ENCODE measurements at places on chromosomes 11 and 22.

DNA sequence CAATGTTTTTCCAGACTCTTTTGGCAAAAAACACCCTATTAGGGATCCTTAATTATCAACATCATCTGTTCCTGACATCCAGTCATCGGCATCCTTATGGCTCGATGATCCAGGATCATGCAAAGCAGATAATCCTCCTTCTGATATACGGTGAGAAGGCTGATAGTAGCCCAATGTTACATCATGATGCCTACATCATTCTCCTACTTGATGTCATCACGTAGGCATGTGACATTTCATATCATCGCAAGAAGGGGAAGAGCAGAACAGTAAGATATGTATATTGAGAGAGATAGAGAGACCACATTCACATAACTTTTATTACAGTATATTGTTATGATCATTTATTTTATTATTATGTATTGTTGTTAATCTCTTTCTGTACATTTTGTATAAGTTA lies 168.6 kb downstream of the ADAMTS15 start:
- DNase-seq = no peak

- no peak for DNase-seq
Measured at GRCh38 chr11:59180168-59180776, 8.3 kb downstream of the DTX4 start.

DNA sequence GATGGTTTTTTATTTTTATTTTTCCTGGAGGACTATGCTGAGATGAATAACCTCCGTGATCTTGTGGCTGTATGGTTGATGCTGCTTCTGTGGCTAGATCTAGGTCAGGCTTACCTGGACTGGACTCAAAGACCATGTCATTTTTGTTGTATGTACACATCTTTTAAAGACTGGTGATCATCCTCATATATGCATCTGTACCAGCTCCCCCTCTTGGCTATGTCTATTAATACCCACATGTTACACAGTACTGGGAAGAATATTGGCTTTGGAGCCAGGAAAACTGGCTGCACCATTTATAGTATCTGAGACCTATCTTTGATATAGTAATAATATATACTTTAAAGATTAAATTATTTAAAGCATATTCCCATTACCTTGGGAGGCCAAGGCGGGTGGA lies 18.4 kb upstream of the PITPNB start:
- DNase-seq = no peak

- no peak for DNase-seq
Measured at GRCh38 chr11:4138497-4138896, 43.9 kb downstream of the RRM1 start.

DNA sequence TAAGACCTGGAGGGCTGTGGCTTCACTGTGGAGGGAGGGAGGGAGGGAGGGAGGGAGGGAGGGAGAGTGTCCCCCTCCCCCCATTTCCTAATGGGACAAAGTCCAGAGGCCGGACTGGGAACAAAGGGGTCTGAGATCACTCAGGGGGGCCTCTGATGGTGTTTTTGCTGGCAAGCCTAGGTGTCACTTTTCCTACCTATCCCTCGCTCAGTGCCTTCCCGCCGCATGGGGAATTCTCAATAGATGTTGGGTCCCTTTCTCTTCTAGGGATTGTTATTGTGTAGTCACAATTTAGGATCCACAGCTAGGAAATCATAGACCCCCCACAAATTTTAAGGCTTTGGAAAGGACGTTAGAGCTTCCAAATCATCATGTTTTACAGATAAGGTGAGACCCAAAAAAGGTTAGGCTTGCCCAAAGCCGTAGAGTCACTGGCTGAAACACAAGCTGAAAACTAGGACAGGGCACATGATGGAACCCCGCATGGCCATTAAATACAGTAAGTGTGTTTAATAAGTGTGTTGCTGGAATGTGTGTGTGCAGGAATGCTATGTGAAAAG lies 4.8 kb upstream of the FTH1 start:
- DNase-seq = no peak

DNA sequence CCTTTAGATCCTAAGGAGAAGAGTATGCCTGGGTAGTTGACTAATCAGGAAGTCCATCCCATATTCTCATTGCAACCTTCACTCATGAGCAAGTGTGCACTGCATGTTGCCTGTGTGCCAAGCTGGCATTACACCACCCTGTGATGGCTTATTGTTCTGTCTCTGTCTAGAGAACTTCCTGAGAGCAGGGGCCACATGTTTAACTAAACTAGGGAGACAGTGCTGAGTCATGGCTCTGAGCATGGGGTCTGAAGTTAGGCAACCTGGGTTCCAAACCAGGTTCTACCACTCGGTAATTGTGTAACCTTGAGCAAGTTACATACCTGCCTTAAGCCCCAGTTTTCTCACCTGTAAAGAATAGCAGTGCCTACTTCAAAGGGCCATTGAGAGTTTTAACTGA lies 39.6 kb downstream of the CSNK2A3 start:
- no peak for DNase-seq

GRCh38 chr11:56163804-56164203 lies 3.7 kb upstream of the OR8K5 start:
- DNase-seq = no peak

DNA sequence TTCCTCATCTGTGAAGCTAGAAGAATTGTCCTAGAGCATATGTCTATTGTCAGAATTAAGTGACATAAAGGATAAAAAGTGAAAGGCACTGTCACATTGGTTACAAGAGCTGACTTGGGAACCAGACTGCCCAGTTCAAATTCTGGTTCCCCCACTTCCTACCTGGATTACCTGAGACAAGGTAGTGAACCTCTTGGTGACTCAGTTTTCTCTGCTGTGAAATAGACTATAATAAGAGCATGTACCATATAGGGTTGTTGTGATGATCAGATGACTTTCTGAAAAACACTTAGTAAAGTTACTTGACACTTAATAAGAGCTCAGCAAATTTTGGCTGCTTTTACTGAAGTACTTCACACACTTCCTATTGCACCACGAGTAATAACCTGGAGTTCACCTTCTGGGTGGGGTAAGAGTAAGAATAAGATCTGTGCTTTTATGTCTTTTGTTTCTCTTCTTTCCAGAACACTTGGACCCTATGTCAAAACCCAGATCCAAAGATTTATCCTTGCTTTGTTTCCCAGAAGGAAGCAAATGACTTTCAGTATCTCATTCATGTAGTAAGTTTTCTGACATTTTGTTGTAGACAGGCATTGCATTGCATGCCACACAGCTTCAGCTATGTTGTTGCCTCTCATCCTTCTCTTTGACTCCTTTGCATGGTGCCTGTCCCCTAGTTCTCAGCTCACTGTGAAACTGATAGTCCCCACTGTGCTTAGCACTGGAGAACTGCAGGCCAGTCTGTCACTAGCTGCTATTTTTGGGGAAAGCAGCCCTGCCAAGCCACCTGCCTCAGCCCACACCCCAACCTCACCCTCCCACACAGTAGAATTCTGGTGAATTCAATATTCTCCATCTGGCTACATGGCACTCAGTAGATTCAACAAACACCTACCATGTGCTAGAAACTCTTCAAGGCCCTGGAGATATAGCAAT lies 121.8 kb upstream of the POU2AF2 start:
- no peak for DNase-seq
